ENCODE measurements at places on chromosomes 2 and 18. TPM values are rescaled to one million over a fixed set of nuclear protein-coding genes. Genes with fewer than 3 reads are reported as not detected.

CYP27A1 gene
- total RNA-seq: not detected

RPRD1A gene
- total RNA-seq: 33.9 TPM

BCL2L11 gene
- 11.5 TPM for total RNA-seq

IFIH1 gene
- 34.6 TPM for total RNA-seq

MFSD2B gene
- 0.15 TPM for total RNA-seq

GRCh38 chr2:96238266-96238665 lies 27.5 kb downstream of the TMEM127 start:
- H3K4me1 ChIP-seq: peaks cover 24% of the 10 kb centered on the region
- no peak overlapping the region for H3K27ac ChIP-seq
- no peak for DNase-seq
- H3K36me3 ChIP-seq: no peaks in the 10 kb centered on the region
- no peaks in the 10 kb centered on the region for H3K27me3 ChIP-seq

DNA sequence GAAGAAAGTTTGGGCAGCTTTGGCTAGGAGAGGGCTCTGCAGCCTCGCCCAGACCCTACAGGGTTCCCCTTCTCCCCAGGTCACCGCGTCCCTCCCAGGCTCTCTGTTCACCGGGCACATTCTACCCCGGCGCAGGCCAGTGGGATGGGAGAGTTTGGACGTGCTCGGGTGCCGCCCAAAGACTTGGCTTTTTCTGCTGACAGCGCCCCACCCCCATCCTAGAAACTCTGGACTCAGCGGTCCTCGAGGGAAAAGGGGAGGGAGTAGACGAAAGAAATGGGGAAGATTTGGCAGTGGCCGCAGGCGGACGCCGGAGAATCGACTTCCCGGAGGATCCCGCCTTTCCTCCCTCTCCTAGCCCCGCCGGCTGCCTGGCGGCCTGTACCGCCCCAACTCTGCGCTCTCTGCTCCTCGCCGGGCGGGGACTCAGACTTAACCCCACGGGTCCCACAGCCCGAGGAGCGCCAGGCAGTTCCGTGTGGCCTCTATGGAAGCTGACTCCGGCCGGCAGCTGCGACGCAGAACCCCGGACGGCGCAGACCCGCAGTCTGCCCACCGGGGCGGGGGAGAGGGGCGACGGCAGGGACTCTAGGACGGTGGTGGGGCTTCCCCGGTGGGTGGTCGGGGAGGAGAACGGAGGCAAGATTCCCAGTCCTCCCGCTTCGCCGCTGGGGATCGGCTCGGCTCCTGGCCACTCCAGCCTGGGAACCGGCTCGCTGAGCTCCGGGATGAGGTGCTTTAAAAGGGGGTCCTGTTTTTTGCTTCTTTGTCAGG lies 863 bp upstream of the SIX2 start:
- H3K27me3 ChIP-seq: peaks cover 73% of the 10 kb centered on the region
- H3K36me3 ChIP-seq: no peaks in the 10 kb centered on the region
- H3K4me3 ChIP-seq: no peak overlapping the region
- no peak for DNase-seq

- H3K27ac ChIP-seq: no peak overlapping the region
- peaks cover 6% of the 10 kb centered on the region for H3K27me3 ChIP-seq
- no peak for DNase-seq
- H3K4me3 ChIP-seq: no peak overlapping the region
- no peaks in the 10 kb centered on the region for H3K4me1 ChIP-seq
Observed at GRCh38 chr2:137802038-137802437, 162.2 kb upstream of the HNMT start.

GRCh38 chr2:163756588-163756987 lies 20.8 kb upstream of the FIGN start:
- peaks cover 2% of the 10 kb centered on the region for H3K27me3 ChIP-seq
- no peaks in the 10 kb centered on the region for H3K4me1 ChIP-seq
- no peak overlapping the region for H3K4me3 ChIP-seq
- no peak for DNase-seq
- no peak overlapping the region for H3K27ac ChIP-seq

- DNase-seq: no peak
- H3K27me3 ChIP-seq: no peaks in the 10 kb centered on the region
- H3K4me1 ChIP-seq: peaks cover 7% of the 10 kb centered on the region
- no peak overlapping the region for H3K27ac ChIP-seq
- H3K4me3 ChIP-seq: no peak overlapping the region
Observed at GRCh38 chr2:36839976-36840617, 126.2 kb downstream of the STRN start.
